ENCODE measurements at places on chromosomes 7 and 10.

- DNase-seq = no peak
Measured at GRCh38 chr7:117012696-117013095, 59.4 kb downstream of the ST7 start.

GRCh38 chr7:50405221-50405620 lies 44.9 kb downstream of the FIGNL1 start:
- no peak for DNase-seq

DNA sequence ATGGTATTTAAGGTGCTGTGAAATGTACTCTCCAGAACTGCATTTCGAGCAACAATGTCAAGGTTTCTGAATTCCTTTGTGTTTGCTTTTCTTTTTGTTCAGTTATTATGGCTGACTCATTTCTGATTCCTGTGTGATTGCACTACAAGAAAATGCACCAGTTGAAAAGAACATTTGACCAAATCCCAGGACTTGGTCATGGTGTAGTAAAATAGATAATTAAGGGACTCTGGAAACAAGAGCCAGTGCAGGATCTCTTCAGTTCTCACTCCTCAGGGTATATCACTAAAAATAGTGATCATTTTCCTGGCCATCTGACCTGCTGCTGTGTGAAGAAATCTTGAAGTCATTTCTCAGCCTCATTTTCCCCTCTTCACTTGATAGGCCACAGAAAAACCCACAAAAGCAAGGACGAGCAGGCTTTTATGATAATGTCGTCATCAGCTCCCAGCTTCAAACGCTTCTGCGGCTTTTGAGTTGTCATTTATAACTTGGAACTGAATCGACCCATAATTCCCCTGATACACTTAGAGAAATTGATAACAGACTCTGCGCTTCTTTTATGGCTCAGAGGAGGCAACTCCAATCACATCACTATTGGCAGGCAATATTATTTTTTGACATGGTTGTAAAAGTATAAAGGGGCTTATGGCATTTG lies 274.7 kb downstream of the HDAC9 start:
- no peak for DNase-seq

DNA sequence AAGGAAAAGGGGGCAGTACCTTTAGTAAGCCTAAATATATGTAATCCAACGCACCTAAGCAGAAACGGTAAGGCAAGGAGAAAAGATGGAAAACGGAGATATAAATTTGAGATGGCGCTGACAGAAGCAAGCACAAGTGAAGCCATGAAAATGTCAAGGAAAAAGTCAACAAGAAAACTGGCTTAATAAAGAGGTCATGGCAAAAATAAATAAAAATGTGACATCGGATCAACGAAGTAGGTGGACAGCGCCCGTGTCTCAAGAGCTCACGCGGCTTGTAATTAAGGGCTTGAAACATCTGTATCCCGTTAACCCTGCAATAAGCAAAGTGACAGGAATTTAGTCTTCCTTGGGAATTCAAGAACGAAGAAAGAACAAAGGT lies 611 bp downstream of the NDUFA5 start:
- DNase-seq = no peak

DNA sequence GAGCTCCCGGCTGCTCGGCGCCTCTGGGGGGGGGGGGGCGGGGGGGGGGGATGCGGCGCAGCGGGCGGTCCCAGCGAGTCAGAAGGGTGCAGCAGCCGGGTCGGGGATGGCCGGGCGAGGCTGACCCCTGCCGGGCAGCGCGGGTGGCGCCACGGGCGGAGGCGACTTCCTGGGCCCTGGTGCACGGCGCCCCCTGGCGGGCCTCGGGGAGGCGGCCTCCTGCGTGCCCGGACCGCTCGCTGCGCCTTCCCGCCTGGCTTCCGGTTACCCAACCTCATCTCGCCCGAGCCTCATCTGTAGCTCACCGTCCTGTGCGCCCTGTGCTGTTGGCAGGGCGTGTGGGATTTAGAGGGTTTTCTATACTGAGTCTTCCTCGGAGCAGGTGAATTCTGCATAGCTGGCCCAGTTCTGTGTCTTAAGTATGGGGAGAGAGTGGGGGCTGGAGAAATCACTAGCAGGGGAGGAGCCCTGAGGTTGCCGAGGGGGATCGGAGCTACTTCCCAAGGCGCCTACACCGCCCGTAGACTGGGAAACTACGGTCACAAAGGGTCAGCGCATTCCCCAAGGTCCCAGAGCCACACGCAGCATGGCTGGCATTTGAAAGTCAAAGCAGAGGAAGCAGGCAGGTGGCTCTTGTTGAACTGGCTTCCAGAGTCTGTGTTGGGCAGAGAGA lies 28.3 kb upstream of the WDFY4 start:
- DNase-seq = peak; percentile 90

DNA sequence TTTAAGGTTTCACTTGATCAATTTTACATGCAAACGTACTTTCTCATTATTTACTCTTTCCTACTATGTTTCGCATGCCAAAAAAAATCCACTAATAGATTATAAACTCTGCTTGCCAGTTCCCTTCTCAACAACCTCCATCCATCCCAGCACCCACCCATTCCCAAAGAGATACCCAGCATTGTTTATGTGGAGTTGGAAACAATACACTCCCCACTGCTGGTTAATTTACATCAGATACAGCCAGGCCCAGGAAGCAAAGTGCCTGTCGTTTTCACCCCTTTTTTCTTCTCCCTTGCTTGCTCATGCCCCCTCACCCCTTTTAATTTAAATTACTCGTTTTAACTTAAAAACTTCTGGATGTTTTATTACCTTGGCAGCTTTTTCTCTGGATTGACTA lies 59.9 kb downstream of the HIBADH start:
- no peak for DNase-seq

GRCh38 chr10:78362406-78363022 lies 328.9 kb downstream of the RPS24 start:
- DNase-seq = no peak

GRCh38 chr7:47149208-47149839 lies 432.6 kb downstream of the TNS3 start:
- DNase-seq = no peak

DNA sequence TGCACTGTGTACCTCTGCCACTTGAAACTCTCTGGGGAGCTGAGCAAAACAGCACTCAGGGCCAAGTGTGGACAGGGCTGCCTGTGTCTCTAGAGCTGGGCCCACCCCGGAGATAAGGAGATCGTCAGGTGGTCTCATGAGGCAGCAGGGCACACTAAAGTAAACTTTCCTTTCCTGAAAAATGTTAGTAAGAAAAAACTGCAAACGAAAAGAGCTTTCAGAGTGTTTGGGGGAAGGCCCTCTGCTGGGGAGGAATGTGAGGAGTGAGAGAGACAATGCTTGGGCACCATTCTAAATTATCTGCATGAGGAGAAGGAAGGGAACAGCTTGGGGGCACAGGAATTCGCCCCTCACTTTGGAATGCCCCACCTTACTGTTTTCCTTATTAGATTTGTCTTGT lies 127.7 kb downstream of the ATXN7L1 start:
- no peak for DNase-seq

All from WERI-Rb-1 (cell line).